Activated naive CD8-positive, alpha-beta T cell treated with anti-CD3 and anti-CD28 coated beads for 36 hours (primary cell): ENCODE measurements at places on chromosomes 7 and 10. TPM values are rescaled to one million over a fixed set of nuclear protein-coding genes. Genes with fewer than 3 reads are reported as not detected.
A peak's percentile ranks its signal among the peaks of the same experiment; 100 is the strongest.

DNA sequence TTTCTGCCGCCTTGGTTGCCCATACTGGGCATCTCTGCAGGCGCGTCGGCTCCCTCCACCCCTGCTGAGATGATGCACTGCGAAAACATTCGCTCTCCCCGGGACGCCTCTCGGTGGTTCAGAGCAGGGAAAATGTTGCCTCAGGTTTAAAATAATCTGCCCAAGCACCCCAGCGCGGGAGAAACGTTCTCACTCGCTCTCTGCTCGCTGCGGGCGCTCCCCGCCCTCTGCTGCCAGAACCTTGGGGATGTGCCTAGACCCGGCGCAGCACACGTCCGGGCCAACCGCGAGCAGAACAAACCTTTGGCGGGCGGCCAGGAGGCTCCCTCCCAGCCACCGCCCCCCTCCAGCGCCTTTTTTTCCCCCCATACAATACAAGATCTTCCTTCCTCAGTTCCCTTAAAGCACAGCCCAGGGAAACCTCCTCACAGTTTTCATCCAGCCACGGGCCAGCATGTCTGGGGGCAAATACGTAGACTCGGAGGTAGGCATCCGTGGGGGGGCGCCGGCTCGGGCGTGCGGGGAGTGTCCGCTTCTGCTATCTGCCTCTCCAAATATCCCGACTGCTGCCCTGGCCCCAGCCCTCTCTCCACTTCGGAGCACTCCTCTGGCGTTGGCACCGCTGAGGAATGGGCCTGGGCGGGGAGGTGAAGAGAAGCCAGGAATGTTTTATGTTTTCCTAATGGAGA is at the start of gene CAV1:
Gene CAV1 (plus strand): TSS at position 428 of the 689 bp plus-strand sequence. CDS start 27 bp downstream, at position 455.
- peaks cover 82% of the 10 kb centered on the region for H3K27me3 ChIP-seq
- DNase-seq: peak; percentile 50
- H3K4me1 ChIP-seq: peaks cover 28% of the 10 kb centered on the region
- peak within 1 kb of the TSS; percentile 58 for H3K27ac ChIP-seq
- peak within 1 kb of the TSS; percentile 85 for H3K4me3 ChIP-seq

DNA sequence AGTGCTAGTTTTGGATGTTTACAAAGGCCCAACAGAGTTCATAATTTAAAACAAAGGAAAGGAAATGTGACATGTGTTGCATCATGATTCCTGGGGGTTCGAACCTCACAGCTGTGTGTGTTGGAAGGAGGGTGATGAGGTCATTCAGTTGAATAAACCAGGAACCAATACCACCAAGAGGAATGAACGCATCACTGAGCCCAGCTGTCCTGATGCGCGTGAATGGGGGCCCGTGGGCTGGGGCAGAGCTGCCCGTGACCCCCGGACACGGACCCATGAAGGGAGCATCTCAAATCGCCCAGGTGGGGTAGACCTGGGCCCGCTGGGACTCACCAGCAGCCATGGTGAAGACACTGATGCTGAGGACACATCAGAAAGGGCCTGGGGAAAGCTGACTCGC is 33.0 kb downstream of the BRI3 start:
- H3K4me1 ChIP-seq: no peaks in the 10 kb centered on the region
- no peak for DNase-seq
- no peak overlapping the region for H3K27ac ChIP-seq
- H3K27me3 ChIP-seq: no peaks in the 10 kb centered on the region

ACBD7 gene
- 1.3 TPM for total RNA-seq

DNA sequence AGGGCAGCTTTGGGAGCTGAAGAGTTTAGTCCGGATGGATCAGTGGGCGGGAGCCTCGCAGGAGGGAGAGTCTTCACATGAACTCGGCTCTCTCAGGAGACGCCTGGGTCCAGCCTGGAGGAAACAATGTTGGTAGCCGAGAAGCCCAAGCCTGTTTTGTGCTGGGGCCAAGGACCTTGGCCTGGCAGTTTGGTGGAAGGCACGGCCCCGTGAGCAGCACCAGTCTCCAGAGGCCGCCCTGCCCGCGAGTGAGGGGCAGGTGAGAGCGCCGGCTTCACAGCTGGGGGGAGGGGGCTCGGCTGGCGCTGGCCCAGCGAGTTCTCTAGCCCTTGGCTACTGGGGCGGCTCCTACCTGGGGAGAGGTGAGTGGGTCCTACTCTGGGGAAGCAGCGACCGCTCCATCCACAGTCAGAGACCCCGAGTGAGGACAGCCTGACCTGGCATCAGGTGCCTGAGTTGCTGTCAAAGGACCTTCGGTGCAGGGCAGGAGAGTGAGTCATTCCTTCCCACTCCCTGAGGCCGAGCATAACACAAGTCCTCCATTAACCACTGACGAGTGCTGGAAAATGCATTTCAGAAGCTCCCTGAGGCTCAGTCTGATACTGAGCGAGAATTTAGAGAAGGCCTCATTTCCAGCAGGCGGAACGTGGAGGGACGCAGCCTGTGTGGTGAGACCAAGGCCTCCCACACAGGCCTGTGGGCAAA is 89.3 kb upstream of the DIP2C start:
- H3K36me3 ChIP-seq: no peaks in the 10 kb centered on the region
- H3K27me3 ChIP-seq: peaks cover 27% of the 10 kb centered on the region
- no peaks in the 10 kb centered on the region for H3K4me1 ChIP-seq
- no peak for DNase-seq
- H3K4me3 ChIP-seq: no peak overlapping the region

- peaks cover 43% of the 10 kb centered on the region for H3K4me1 ChIP-seq
- H3K27ac ChIP-seq: peak overlapping the region; percentile 91
- H3K27me3 ChIP-seq: no peaks in the 10 kb centered on the region
- H3K36me3 ChIP-seq: no peaks in the 10 kb centered on the region
- peak overlapping the region; percentile 61 for H3K4me3 ChIP-seq
Observed at GRCh38 chr7:2530071-2530987, 10.8 kb downstream of the LFNG start.

DNA sequence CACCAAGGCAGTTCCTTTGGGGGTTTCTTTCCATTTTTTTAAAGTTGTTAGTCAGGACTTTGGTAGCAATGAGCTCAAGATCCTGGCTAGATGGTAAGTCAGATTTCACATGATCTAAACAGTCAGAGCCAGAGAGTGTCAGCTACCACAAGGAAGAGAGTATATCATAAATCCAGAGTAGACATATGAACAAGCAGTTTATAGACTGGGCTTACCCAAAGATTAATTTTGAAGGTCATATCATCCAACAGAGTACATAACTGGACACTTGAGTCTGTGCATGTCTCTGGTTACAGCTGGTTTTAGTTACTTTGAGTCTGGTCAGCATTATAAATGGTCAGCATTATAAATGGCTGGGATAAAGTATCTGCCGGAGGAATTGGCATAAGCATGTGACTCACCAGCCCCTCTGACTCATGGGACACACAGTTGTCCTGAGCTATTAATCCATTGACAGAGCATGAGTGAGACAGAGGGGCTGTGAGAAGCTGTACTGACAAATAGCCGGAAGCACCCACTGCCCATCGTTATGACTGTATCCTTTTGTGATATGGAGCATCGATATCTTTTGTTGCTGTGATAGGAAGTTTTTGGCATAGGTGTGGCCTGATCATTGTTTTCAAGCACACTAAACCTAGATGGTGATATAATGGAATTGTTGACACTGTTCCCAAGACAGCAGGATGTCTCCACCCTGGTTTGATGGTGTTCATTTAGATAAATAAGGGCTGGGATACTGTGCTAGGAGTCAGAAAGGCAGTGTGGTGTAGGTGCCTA is 19.3 kb downstream of the PPP1R3C start:
- DNase-seq: no peak
- no peaks in the 10 kb centered on the region for H3K36me3 ChIP-seq
- H3K4me3 ChIP-seq: no peak overlapping the region

DNA sequence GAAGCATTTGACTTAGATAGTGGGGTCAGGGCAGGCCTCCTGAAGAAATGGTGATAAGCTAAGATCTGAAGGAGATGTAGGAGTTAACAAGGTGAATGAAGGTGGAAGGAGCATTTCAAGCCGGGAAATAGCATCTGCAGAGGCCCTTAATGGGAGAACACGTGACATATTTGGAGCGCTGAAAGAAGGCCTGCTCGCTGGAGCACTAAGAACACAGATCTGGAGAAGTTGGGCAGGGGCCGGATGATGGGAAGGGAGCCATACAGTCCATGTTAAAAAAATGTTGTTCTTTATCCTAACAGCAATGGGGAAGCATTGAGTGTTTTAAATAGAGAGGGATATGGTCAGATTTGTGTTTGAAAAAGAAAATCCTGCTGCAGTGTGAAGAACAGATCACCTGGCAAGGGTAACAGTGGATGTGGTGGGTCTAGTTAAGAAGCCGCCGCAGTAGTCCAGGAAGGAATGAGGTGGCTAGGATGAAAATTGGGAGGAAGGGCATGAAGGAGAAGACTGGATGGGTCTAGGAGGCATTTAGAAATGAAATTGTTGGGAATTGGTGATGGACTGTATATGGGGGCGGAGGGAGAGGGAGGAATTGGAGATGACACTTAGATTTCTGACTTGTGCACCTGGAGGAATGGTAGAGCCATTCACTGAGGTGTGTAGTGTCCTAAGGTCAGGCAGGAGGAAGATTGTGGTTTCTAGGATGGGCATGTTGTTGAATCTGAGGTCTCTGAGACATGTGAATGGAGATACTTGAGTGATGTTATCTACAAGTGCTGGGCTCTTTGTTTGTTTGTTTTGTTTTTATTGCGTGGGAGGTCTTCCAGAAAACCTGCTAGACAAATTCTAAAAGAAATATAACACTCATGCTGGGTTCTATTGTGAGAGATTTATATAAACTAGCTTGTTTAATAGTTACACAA is 58.4 kb downstream of the MET start:
- H3K36me3 ChIP-seq: no peaks in the 10 kb centered on the region
- H3K4me3 ChIP-seq: no peak overlapping the region
- DNase-seq: no peak
- no peak overlapping the region for H3K27ac ChIP-seq

- no peak for DNase-seq
- H3K27ac ChIP-seq: no peak overlapping the region
- peaks cover 12% of the 10 kb centered on the region for H3K27me3 ChIP-seq
- H3K36me3 ChIP-seq: no peaks in the 10 kb centered on the region
- no peak overlapping the region for H3K4me3 ChIP-seq
Observed at GRCh38 chr7:69819333-69819705, 221.0 kb downstream of the AUTS2 start.
